ENCODE measurements at places on chromosomes 4 and X.

DNA sequence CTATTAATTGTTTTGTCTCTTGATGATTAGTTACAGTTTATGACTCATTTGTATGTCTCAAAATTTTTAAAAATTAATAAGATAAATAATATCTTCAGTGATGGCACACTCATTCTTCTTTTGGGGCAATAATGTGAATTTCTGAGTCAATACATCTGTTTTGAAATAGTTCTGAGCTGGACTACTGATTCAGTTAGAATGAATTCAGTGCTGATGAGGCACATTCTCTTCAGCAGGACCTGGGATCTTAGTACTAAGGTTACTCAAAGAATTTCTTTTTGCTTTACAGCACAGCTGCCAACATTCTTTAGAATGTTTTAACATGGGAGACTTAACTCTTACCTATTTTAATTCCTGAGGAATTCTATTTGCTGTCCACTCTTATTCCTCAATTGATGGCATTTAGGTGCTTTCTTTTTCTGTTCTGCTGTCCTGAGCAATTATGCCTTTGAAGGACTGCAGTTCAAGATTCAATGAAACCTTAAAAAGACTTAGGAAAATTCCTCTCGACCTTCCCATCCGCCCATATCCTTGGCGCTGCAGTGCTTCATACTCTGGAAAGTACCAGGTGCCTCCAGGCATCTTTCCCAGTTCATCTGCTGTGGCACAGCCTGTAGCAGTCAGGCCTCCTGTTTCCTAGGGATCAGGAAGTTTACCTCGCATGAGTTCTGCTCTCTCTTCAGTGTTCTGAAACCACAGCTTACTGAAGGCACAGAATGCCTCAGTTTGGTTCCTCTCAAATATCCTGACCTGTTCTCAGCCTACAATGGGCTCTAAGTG lies 213.7 kb downstream of the FSTL5 start:
- DNase-seq: no peak

DNA sequence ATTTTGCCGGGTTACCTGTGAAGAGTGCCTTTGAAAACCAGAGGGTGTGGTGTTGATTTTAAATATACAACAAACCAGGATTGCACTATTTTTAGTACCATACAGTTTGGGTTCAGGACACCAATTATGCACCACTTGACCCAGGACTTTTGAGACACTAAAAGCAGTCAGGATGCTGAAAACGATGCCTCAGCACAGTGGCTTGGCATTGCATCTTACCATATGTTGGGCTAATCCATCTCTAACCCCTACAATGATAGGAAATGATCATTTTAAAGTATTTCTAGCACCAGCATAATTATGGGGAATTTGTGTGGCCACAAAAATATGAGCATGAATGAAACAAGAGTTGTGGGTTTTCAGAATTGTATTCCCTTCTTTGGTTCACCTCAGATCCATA lies 4.1 kb downstream of the IBSP start:
- DNase-seq: no peak

GRCh38 chr4:33930497-33930896 lies 2313.8 kb downstream of the ARAP2 start:
- no peak for DNase-seq

DNA sequence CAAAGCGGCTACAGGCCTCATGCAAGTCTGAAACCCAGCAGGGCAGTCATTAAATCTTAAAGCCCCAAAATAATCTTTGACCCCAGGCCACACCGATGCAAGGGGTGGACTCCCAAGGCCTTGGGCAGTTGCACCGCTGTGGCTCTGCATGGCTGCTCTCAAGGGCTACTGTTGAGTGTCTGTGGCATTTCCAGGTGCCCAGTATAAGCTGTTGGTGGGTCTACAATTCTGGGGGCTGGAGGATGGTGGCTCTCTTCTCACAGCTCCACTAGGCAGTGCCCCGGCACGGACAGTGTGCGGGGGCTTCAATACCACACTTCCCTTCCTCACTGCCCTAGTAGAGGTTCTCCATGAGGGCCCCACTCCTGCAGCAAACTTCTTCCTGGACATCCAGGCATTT lies 60.1 kb downstream of the NWD2 start:
- no peak for DNase-seq

DNA sequence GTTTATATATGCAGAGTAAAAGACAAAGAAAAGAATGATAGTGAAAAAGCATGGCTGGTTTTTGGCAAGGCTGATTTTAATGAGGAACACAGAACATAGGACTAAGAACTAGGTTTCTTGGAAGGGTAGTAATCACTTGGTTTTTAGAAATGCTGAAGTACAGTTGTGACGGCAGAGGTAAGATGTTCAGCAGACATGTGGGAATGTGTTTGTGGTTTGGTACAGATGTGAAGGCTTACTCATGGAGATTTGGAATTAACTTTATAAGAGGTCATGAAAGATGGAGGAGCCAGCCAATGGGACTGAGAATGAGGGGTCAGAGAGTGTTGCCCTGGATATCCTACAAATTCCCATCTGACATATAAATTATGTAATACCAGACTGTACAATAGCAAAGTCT lies 243.6 kb downstream of the NPFFR2 start:
- DNase-seq: no peak

DNA sequence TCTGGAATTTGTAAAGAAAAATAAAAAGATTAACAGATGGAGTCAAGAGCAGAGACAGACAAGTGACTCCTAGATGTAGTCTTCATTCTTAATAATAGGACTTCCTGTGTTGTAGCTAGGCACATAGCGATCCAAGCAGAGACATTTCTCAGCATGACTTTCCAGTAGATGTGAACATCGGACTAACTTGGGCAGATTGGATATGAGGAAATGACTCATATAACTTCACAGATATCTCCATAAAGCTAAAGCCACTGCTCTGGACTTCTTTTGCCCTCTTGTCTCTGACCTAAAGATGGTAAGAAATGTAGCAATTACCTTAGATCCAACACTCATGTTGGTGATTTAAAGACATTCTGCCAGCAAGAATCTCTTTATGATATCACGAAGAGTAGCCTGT lies 131.7 kb downstream of the EPHA5 start:
- DNase-seq: no peak

DNA sequence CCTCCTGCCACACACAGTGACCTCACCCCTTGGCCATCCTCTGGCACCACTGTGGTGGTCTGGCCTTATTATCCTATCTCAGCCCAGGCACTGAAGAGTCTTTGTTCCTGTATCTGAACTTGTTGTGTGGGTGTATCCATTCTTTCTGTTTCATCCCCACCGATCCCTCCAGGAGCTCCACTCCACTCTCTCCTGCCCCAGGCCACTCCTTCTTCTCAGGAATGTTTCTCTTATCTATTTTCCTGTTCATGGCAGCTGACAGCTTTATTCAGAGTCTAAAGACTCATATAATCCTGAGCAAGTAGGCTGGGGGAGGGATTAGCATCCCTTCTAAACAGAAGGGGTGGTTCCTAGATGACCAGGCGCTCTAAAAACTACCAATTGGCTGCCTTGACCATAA lies 150.0 kb downstream of the ANAPC10 start:
- DNase-seq: no peak

- DNase-seq: no peak
Measured at GRCh38 chr4:6502747-6503465, 30.5 kb upstream of the PPP2R2C start.

- DNase-seq: no peak
Measured at GRCh38 chrX:68997911-68998310, 167.3 kb downstream of the PJA1 start.

- DNase-seq: no peak
Measured at GRCh38 chr4:164483711-164484110, 270.2 kb upstream of the SMIM31 start.

- DNase-seq: no peak
Measured at GRCh38 chrX:108399418-108400165, 38.6 kb downstream of the COL4A6 start.

DNA sequence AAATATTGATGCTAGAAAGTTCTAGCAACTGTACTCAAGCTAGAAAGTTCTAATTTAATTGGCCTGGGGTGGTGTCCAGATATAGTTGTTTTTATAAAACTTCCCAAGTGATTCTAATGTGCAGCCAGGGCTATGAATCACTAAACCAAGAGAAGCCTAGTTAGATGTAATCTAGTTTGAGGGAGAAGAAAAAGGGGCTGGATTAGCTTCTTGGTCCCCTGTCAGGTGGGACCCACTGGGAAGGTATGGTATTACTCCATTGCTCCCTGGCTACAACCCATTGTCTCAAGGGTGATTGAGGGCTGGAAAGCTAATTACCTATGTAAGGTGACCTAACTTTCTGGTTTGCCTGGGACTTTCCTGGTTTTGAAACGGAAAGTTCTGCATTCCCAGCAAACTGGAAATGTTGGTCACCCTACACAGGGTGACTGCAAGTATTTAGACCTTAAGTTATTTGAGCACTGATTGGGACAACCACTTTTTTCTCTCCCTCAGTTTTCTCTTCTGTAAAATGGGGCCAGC lies 23.9 kb upstream of the MSN start:
- no peak for DNase-seq

DNA sequence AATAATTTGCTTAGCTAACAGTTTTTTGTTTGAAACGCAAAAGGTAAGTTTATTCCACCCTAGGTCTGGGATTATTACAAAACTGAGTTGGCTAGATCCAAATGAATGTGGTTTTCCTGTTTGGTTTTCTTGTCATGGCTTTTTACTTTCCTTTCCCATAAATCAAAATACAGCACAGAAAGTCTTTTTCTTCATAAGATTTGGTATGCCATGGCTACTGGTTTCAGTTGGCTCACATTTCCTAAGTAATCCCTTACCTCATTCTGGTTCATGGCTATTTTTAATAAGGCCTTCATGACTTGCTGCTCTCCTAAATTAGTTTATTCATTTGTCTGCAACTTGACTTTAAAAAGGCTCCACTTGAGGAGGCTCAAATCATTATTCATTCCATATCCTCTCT lies 12.9 kb upstream of the PAK3 start:
- DNase-seq: no peak

- DNase-seq: no peak
Measured at GRCh38 chr4:170270628-170271027, 180.9 kb upstream of the AADAT start.

GRCh38 chrX:2928191-2928582 lies 952 bp downstream of the ARSD start:
- DNase-seq: no peak

GRCh38 chr4:55029821-55030503 lies 95.4 kb downstream of the KDR start:
- DNase-seq: no peak

DNA sequence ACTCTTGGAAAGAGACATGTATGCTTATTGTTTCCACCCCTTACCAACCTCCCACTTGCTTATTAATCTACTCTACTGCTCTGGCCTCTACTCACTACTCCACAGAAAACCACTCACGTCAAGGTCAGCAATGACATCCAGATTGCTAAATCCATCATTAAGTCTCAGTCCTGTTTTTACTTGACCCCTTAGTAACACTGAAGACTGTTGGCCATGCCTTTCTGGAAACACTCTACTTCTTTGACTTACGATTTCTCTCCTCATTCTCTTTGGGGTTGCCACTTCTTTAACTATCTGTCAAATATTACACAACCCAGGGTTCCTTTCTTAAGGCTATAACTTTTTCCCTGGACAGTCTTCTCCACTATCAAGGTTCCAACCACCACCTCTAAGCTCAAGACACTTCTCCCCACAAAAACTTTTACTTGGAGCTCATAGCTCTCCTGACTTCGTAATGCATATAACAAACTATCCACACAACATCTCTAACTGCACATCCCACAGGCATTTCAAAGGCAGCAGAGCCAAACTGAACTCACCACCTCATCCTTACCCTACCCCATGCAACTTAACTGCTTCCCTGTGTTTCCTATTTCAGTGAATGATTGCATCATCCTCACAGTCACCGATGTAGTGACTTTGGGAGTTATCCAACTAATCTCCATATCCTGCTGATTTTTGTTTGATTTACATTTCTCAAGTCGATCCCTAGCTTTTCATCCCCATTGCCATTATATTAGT lies 15.8 kb upstream of the MAGEA4 start:
- DNase-seq: no peak

DNA sequence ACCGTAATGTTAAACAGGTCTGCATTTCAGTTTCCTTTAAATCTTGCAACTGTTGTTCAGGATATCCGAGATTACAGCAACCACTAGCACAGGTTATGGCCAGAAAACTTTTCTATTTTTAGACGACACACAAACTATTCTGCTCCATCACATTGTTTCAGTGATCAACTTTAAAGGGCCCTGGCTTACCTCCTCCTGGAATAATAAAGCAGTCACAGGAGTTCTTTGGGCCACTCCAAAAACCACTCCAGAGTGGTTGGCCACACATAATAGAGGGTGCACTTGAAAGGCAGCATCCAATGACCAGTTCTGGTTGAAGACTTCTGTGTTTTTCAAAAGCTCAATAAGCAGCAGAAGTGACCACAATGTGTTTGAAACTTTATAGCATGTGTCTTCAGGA lies 118.9 kb downstream of the RAB28 start:
- no peak for DNase-seq

DNA sequence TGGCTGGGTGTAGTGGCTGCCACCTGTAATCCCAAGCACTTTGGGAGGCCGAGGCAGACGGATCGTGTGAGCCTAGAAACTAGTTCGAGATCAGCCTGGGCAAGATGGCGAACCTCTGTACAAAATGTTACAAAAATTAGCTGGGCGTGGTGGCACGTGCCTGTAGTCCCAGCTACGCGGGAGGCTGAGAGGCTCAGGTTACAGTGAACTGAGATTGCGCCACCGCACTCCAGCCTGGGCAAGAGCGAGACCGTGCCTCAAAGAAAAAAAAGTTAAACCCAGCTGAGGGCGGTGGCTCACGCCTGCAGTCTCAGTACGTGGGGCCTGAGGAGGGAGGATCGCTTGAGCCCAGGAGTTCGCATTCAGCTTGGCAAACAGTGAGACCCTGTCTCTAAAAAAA lies 1.1 kb downstream of the TKTL1 start:
- DNase-seq: no peak

GRCh38 chrX:19720236-19720635 lies 167.2 kb downstream of the SH3KBP1 start:
- no peak for DNase-seq

- no peak for DNase-seq
Measured at GRCh38 chrX:138914767-138915166, 203.2 kb upstream of the FGF13 start.

DNA sequence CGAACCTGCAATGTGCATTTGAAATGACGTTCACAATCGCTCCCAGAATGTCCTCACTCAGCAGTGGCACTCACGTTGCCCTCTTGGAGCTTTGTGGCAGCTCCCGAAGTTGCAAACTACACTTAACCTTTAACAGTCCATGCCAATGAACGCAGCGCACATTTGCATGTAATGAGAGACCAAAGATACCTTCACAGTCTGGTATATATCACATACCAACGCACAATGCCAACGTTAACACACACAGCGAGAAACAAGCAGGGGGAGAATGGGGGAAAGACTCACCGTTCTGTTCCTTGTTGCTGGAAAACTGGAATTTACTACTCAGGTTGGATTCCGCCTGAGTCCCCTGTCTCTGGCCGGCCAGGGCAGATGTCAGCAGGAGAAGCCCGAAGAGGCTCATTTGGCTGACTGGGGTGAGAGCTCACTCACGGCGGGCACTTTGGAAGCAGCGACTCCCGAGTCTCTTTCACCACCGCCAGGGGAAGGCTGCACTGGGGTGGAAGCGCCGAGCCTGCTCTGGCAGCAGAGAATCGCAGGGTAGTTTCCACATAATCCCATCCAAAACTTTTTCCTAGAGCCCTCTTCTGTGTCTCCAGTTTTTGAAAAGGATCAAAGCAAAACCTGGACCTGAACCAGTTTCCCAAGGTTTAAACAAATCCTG lies 966 bp downstream of the PDGFC start:
- no peak for DNase-seq
